CD8-positive, alpha-beta memory T cell (primary cell): ENCODE measurements at places on chromosomes 7 and 10. TPM values are rescaled to one million over a fixed set of nuclear protein-coding genes. Genes with fewer than 3 reads are reported as not detected.
A peak's percentile ranks its signal among the peaks of the same experiment; 100 is the strongest.

Gene AUTS2
- total RNA-seq, result 4.4 TPM

GRCh38 chr10:113407218-113407617 is 145.6 kb upstream of the HABP2 start:
- no peak overlapping the region for H3K27ac ChIP-seq
- no peaks in the 10 kb centered on the region for H3K4me1 ChIP-seq
- no peaks in the 10 kb centered on the region for H3K27me3 ChIP-seq
- H3K4me3 ChIP-seq, result no peak overlapping the region

- H3K36me3 ChIP-seq, result no peaks in the 10 kb centered on the region
- no peak for DNase-seq
- H3K27ac ChIP-seq, result no peak overlapping the region
- H3K27me3 ChIP-seq, result no peaks in the 10 kb centered on the region
These were observed 65.0 kb upstream of the TES start for GRCh38 chr7:116145245-116145852.

GRCh38 chr7:22216309-22216708 is 140.6 kb downstream of the RAPGEF5 start:
- no peaks in the 10 kb centered on the region for H3K27me3 ChIP-seq
- DNase-seq, result no peak
- H3K4me1 ChIP-seq, result no peaks in the 10 kb centered on the region
- H3K27ac ChIP-seq, result no peak overlapping the region
- no peaks in the 10 kb centered on the region for H3K36me3 ChIP-seq

Gene ASAH2
- 3.2 TPM for total RNA-seq

GRCh38 chr10:116271593-116272439 is 1.2 kb downstream of the GFRA1 start:
- no peak for DNase-seq
- no peak overlapping the region for H3K27ac ChIP-seq

DNA sequence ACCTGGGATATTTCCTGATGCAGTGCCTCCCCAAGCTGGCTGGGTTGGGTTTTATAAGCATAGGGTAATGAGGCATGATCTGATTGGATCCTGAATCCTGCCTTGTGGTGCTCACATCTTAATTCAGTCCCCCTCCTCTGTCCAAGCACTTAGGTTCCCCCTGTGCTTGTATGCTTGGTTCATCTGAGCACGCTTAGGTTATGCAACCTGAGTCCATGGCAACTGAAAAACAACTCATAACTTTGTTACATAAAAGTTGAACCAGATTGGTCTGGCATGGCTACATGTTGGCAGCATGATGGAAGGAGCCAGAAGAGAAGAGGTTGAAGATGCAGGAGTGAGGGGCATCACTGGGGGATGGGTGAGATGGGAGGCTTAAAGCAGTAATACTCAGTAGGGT is 57.3 kb upstream of the OSBPL3 start:
- H3K27ac ChIP-seq, result no peak overlapping the region
- H3K4me1 ChIP-seq, result no peaks in the 10 kb centered on the region
- H3K4me3 ChIP-seq, result no peak overlapping the region
- H3K36me3 ChIP-seq, result no peaks in the 10 kb centered on the region

Gene CPA2
- total RNA-seq, result not detected

GRCh38 chr7:102966465-102966864 is 53.7 kb downstream of the LRRC17 start:
- H3K27ac ChIP-seq, result no peak overlapping the region
- no peaks in the 10 kb centered on the region for H3K27me3 ChIP-seq
- H3K36me3 ChIP-seq, result no peaks in the 10 kb centered on the region

Gene AHCYL2
- 8.4 TPM for total RNA-seq

- H3K4me1 ChIP-seq, result peaks cover 16% of the 10 kb centered on the region
- no peak overlapping the region for H3K4me3 ChIP-seq
- no peaks in the 10 kb centered on the region for H3K36me3 ChIP-seq
- H3K27me3 ChIP-seq, result no peaks in the 10 kb centered on the region
- H3K27ac ChIP-seq, result no peak overlapping the region
- no peak for DNase-seq
These were observed 1.0 kb upstream of the LRRN3 start for GRCh38 chr7:111089822-111090426.

DNA sequence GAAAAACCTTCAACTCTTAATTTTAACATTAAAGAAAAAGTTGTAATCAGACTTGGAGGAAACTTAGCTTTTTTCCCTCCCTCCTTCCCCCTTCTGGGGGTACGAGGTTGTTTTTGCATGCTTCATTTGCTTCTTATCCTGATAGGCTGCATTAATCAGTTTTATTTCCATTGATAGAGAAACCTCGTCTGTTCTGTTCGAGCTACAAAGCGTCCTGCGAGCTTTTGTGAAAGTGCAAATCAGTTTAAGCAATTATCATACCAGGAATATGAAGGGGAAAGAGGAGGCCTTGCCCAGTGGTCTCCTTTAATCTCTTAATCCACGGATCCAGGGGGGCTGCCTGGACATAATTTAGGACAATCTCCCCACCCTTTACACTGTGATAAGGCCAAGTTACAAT is 7.5 kb downstream of the EMX2 start:
- no peak overlapping the region for H3K4me3 ChIP-seq
- H3K4me1 ChIP-seq, result no peaks in the 10 kb centered on the region
- DNase-seq, result no peak
- peaks cover 44% of the 10 kb centered on the region for H3K27me3 ChIP-seq

DNA sequence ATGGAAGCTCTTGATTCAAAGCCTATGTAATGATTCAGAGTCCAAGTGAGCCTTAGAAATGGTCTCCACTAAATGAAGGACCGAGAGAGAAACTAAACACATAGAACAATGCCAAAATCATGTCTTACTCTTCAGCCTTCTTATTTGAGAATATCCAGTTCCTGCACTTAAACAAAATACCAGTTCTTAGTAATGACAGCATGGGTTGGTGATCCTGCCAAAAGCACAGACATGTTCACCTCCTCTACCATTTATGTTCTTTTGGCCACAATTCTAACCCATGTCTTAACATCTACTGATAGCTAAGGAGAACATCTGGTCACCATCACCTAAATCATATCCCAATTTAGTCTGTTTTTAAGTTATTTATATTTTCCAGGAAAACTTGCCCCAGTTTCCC is 239.6 kb upstream of the PTN start:
- no peaks in the 10 kb centered on the region for H3K4me1 ChIP-seq
- H3K27ac ChIP-seq, result no peak overlapping the region
- H3K4me3 ChIP-seq, result no peak overlapping the region
- H3K36me3 ChIP-seq, result no peaks in the 10 kb centered on the region

Gene AKR1D1
- not detected for total RNA-seq

- H3K4me3 ChIP-seq, result no peak overlapping the region
- no peak for DNase-seq
- H3K27ac ChIP-seq, result no peak overlapping the region
- H3K27me3 ChIP-seq, result no peaks in the 10 kb centered on the region
- no peaks in the 10 kb centered on the region for H3K36me3 ChIP-seq
These were observed 235.5 kb downstream of the ZEB1 start for GRCh38 chr10:31554556-31554955.

Gene CCZ1
- total RNA-seq, result 93.4 TPM

Gene FAM107B
- total RNA-seq, result 143 TPM

Gene C10orf88
- 11.4 TPM for total RNA-seq

Gene DPP6
- not detected for total RNA-seq

DNA sequence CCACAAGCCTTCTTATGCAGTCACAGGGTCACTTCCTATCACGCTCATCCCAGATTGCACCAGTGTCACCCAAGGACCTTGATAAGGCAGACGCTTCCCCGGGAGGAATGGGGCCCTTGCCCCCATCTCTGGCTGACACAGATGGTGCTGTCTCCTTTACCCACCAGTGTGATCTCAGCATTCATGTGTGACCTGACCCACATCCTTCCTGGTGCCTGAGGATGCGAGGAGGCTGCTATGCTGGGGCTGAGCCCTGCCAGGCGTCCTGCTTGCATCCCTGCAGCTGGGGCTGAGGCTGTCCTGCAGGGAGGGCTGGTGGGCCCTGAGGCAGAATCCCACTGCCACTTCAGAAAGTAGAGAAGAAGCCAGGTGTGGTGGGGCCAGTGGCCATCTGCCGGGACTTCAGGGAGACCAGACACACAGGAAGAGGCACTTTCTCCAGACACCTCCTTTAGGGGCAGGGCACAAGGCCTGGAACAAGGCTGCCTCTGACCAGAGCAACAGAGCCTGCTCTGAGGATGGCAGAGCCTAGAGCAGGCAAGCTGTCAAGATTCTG is 35.3 kb downstream of the RASGEF1A start:
- H3K27me3 ChIP-seq, result no peaks in the 10 kb centered on the region
- H3K36me3 ChIP-seq, result no peaks in the 10 kb centered on the region
- H3K27ac ChIP-seq, result peak overlapping the region; percentile 11

DNA sequence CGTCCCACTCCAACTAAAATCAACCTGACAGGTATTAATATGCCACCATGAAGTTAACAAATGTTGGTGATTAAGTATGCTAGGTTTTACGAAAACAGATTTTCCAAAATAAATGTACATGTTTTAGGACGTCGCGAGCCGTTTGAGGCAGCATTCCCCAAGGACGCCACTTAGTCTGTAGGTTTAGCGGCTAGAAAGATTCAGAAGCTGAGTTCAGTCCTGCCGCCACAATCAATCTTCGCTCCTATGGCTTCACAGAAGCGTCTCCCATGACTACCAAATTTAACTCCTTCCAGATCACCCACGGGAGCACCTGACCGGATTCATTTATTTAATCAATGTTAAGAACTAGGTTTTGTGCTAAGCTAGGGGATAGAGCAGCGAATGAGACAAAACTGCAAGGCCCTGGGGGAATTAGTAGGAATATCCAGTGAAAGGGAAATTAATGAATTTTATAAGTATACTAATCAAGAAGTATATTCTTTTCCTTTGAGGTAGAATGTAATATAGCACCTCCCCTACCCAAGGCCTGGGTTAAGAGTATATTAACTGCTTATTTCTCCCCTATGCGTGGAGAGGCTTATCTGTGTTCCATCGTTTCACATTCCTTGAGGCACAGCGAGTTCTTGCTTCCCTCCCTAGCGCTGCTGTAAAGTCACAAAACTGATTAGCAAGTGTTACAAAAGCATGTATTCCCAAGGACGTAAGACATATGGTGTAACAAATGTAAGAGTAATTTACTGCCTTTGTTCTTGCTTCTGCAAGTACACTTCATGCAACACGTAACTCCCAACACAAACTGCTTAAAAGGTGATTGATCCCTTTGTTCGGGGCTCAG is 994 bp upstream of the CYP51A1 start:
- H3K4me1 ChIP-seq, result peaks cover 7% of the 10 kb centered on the region
- no peaks in the 10 kb centered on the region for H3K36me3 ChIP-seq
- peak overlapping the region; percentile 89 for H3K4me3 ChIP-seq
- H3K27ac ChIP-seq, result peak overlapping the region; percentile 95

Gene ACHE
- not detected for total RNA-seq

Gene VIPR2
- 0.31 TPM for total RNA-seq

DNA sequence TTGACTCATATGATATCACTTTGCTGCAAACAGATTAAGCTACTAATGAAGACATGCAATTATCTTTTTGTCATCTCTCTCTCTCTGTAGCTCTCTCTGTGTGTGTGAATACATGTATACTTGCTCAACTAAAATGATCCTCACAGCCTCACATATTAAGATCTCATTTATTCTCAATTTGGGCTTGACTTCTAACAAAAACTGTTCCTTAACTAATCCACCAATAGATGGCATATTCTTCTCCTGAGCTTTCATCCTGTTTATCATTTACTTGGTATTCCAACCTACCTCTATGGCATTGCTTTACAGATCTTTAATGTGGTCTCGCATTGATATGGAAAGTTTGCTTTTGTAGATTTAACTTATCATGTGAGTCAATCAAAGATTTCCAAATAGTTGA is 540.4 kb downstream of the CNTNAP2 start:
- H3K27ac ChIP-seq, result no peak overlapping the region
- H3K36me3 ChIP-seq, result no peaks in the 10 kb centered on the region
- no peaks in the 10 kb centered on the region for H3K4me1 ChIP-seq
- no peak overlapping the region for H3K4me3 ChIP-seq
- DNase-seq, result no peak

Gene SYNPO2L
- not detected for total RNA-seq

- no peaks in the 10 kb centered on the region for H3K36me3 ChIP-seq
- no peaks in the 10 kb centered on the region for H3K4me1 ChIP-seq
- H3K4me3 ChIP-seq, result no peak overlapping the region
- no peak for DNase-seq
- H3K27ac ChIP-seq, result no peak overlapping the region
These were observed 196.1 kb upstream of the TCF7L2 start for GRCh38 chr10:112753961-112754411.

Gene TMEM130
- total RNA-seq, result not detected

Gene RINT1
- 29.6 TPM for total RNA-seq
